NCI-H1694 (cell line): ENCODE measurements at places on chromosomes 7 and 10.

GRCh38 chr10:23318359-23318758 lies 26.2 kb downstream of the C10orf67 start:
- no peak for DNase-seq

DNA sequence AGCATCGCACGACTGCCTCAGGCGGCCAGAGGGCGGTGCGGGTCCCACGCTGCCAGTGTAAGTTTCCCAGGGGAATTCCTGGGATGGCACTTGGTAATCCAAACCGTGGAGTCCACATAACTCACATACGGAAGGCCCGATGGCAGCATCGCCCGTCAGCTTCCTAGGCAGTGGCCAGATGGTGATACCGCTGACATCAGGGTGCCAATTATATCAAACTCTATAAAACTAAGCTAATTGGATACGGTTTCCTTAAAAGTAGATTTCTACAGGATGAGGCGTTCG lies 189.8 kb downstream of the CELF2 start:
- DNase-seq, result no peak

DNA sequence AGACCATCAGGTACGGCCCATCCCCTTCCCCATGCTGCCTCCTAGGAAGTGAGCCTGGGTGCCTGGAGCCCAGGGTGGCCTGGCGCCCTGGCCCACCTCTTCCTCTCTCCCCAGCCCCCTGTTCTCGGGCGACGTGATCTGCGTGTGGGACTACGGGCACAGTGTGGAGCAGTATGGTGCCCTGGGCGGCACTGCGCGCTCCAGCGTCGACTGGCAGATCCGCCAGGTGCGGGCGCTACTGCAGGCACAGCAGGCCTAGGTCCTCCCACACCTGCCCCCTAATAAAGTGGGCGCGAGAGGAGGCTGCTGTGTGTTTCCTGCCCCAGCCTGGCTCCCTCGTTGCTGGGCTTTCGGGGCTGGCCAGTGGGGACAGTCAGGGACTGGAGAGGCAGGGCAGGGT lies 17.0 kb downstream of the ASL start:
- DNase-seq, result no peak

GRCh38 chr10:92395271-92395670 lies 104.3 kb downstream of the MARCHF5 start:
- DNase-seq, result no peak

DNA sequence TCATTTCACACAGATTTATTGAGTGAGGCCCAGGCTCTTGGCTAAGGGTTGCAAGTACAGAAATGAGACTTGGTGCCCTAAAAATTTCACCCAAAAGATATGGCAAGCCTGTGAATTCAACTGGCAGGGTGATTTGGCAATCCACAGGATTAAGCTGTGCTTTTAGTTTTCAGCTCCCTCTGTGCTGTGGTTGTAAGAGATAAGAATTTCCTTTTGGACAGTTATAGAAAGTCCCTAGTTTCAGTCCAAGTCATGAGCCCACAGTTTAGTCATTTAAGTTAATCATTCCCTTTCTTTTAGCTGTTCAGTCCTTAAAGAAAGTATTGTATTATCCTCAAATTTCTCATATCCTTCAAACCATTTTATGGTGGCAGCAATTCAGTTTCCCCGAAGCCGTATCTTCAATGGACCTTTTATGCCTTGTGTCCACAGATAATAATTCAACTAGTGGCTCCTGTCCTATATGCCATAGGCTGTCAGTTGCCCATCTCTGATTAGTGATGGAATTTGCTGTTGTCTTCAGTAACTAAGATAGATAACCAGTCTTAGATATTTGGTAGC lies 73.4 kb upstream of the NAMPT start:
- DNase-seq, result no peak

DNA sequence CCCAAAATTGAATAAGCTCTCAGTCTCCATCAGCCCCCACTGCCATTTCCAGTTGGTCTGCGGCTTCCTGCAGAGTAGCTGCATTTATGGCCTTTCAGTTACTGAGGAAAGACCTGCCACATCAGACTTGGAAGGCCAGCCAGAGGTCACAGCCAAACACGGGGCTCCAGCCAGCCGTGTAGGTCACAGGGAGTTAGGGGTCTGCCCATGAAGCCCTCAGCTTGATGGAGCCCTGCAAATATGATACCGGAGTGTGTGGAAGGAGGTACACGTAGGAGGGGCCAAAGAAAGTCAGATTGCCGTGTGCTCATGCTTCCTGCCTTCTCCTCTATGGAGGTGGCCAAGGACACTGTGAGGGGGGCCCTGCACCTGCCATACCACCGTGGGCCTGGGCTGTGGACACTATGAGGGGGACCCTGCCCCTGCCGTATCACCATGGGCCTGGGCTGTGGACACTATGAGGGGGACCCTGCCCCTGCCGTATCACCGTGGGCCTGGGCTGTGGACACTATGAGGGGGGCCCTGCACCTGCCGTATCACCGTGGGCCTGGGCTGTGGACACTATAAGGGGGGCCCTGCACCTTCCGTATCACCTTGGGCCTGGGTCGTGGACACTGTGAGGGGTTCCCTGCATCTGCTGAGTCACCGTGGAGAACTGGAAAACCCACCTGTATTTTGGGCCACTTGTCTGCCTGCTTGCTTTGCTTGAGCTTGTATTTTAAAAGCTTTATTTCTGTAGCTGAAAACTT lies 335.7 kb upstream of the SHH start:
- DNase-seq, result no peak

DNA sequence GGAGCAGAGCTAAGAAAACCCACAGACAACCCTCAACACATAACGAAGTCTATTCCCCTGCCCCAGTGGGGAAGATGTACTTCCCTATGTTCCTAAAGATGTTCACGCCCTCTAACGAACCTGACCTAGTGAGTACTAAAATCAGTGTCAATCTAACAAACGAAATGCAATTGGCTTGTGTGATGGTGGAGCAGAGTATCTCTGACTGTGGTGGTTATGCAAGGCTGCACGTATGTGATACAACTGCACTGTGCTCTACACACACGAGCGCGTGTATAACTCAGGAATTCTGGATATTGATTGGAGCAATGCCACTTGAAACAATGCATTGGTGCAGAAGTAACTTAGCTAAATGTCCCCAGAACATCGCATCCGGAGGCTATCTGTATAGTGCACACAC lies 1.3 kb downstream of the ANKRD16 start:
- no peak for DNase-seq

DNA sequence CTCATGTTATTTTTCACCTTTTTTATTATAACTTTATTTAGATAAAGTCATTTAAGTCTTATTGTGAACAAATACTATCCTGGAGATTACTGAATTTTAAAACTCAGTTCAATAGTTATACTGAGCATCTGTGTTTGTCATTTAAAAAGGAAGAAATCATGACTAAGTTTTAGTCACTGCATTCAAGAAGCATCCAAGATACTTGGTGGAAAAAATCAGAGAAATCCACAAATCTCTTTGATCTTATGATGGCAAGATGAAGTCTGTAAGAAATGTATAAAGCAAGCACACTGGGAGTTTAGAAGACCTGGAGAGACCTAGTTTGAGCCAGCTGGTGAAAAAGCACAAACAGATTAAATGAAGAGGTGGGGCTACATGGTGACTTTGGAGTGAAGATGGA lies 529.8 kb upstream of the IGFBP3 start:
- no peak for DNase-seq

GRCh38 chr7:40793132-40793531 lies 658.3 kb downstream of the SUGCT start:
- DNase-seq, result no peak

DNA sequence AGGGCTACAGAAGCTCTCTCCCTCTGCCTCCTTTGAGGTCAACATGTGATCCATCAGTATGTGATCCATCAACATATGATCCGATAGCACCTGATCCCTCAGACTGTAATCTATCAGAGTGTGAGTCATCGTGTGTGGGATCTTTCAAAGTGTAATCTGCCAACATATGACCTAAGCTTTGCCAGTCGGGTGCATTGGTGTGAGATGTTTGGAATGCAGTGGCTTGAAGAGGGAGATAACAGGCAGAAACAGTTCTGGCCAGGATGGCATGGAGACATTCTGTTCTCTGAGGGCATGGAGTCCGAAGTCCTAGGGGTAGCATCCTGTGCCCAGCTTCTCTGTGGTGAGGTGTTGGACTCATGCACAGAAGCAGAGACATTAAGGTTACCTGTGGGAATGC lies 217.7 kb upstream of the ETV1 start:
- DNase-seq, result no peak

GRCh38 chr7:30887464-30887872 lies 24.2 kb upstream of the AQP1 start:
- DNase-seq, result peak; percentile 80

- no peak for DNase-seq
Observed at GRCh38 chr7:89334797-89335196, 539.3 kb upstream of the TEX47 start.

DNA sequence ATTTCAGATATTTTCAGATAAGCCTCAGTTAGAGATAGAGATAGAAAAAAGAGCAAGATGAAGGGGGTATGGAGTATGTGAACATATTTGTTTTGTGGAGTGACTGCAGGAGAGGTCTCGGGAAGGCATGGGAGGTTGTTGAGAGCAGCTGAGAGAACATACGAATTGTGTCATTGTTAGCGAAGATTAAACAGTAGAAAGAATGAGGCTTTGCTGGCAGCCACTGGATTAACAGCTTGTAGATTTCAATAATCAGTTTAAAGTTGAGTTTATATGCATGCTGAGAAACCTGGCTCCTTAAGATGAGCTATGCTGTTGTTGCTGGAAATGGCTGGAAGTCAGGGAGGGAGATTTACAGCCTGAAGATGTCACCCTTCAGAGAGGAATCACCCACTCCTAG lies 100.9 kb upstream of the SORCS3 start:
- no peak for DNase-seq

DNA sequence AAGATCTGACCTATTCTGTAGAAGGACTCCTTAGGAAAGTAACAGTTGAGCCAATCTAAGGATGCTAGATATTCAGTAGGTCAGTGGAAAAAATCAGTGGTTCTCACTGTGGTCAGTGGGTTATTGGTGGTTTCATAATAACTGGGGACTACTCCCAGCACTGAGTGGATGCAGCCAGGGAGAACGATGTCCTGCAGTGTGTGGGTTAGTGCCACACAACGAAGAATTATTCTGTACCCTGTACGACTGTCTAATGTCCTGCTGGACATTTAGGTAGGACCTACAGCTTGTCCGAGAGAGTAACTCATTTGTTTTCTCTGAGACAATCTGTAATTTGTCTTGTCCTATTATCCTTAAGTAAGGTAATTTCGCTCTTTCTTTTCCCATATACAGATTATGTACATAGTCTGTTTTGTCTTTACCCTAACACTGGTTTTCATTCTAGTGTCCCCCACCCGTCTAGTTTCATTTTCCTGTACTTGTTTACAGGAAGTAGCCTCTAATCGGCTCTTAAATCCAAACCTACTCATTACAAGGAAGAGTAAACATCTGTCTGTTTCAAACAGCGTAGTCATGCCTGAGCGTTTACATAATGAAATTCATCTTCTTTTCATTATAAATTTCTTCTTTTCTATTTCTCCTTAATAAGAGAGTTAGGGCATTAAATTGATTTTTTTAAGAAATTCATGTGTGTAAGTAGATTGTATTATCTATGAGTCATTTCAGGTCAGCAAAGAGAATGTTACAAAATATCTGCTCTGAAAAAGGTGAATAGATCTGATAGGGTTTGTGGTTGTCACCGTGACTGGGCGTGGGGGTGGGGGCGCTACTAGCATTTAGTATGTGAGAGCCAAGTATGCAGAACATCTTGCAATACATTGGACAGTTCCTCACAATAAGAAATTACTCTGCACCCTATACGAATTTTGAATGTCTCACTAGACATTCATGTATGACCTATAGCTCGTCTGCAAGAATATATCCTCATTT lies 8.3 kb upstream of the ZC3HAV1L start:
- DNase-seq, result no peak

- DNase-seq, result peak; percentile 99
Observed at GRCh38 chr7:5423976-5424748, 528 bp upstream of the TNRC18 start.

- no peak for DNase-seq
Observed at GRCh38 chr10:118047157-118047719, 497 bp upstream of the RAB11FIP2 start.

GRCh38 chr7:73734619-73735527 lies 3.7 kb downstream of the ABHD11 start:
- DNase-seq, result peak; percentile 87

- DNase-seq, result no peak
Observed at GRCh38 chr10:31320550-31321211, 1.7 kb downstream of the ZEB1 start.

GRCh38 chr10:15627617-15628196 lies 92.0 kb downstream of the ITGA8 start:
- DNase-seq, result no peak

- no peak for DNase-seq
Observed at GRCh38 chr10:31268444-31269303, 50.3 kb upstream of the ZEB1 start.

DNA sequence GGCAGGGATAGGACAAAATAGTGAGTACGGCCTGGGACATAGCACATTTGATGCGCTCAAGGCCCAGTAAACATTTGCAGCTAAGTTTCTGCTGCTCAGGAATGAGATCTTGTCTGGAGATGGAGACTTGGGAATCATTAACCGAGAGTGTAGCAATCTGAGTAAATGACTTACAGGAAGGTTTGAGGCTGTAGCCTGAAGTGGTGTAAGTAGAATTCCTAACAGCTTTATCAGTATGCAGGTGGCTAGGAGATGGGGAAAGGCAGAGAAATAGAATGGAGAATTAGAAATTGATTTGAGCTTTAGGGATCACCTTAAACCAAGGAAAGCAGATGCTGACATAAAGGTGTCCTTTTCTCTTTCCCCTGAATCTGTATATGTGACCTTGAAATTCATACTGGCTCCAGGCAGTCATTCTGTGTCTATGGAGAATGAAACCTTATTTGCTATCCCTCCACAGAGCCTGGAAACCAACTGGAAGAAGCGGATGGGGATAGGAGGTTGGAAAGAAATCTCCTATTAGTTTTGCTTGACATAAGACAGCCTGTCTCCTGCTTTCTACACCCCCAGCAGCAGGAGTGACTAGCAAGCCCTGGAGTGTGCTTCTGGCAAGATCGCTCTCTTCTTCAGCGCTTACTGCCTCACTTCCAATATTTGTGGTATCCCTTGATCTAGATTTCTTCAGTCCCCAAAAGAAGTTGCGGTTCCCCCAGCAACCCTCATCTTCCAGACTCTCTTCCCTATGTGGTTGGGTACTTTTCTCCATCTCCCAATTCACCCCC lies 6.4 kb upstream of the PON2 start:
- no peak for DNase-seq
